ENCODE measurements at places on chromosomes 2 and 18.

DNA sequence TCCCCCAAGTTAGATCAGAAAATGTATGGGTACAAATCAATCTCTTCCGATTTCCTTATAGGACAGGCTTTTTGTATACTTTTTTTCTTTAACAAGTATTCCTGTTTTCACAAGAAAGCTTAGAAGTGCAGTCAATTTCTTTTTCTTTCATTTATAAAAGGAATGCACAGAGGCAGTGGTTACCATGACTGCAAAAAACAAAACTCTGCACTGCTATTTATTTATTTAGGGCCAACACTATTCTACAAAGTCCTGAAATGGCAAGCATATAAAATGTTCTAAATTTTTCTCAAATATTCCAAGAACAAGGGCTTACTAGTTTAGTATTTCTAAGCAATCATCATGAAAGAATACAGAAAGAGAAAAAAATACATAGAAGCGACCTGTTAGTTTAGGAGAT lies 22.2 kb downstream of the ATAD2B start:
- no peak for DNase-seq

DNA sequence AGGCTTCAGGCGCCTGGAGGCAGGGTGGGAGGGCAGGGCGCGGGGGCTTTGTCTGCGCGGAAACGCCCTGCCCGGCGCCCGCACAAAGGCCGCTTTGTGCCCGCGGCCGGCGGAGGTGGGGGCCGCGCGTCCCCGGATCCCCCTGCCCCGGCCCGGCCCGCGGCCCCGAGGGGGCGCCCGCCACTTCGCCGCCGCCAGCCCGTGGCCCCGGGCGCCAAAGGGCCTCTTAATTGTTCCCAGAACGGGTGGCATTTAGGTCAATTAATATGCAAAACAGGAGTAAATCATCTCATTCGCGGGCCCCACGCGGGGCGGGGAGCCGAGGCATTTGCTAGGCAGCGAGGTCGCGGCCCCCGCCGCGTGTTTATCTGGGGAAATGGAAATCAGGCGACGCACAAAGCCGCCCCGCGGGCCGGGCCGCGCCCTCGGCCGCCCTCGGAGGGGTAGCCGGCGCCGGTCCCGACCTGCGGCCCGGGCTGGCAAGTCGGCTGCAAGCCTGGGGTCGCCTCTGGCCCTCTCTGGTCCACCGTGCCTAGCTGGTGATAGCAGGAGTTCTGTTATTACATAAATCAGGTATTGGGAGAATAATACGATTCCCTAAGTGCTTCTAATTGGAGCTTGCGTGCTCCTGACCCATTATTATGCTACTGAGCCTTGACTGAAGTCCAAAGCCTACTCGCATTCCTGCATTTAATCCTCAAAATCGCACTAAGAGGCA lies 148.2 kb upstream of the GLI2 start:
- no peak for DNase-seq

- DNase-seq: no peak
Observed at GRCh38 chr2:238585836-238586821, 159.4 kb downstream of the ASB1 start.

- no peak for DNase-seq
Observed at GRCh38 chr2:190468814-190469569, 60.8 kb downstream of the MFSD6 start.

DNA sequence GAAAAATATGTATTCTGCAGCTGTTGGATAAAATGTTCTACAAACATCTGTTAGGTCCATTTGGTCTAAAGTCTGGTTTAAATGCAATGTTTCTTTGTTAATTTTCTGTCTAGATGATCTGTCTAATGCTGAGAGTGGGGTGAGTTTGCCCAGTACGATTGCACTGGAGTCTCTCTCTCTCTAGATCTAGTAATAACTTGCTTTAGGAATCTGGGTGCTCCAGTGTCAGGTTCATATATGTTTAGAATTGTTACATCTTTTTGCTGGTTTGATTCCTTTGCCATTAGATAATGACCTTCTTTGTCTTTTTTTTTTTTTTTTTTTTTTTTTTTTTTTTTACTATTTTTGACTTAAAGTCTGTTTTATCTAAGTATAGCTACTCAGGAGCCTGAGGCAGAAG lies 10.4 kb downstream of the GCC2 start:
- DNase-seq: no peak

Measured in activated T-helper 1 cell treated with Interleukin-2 at 50 U/mL for 16 hours (primary cell).